ENCODE measurements at places on chromosomes 5 and 9.

DNA sequence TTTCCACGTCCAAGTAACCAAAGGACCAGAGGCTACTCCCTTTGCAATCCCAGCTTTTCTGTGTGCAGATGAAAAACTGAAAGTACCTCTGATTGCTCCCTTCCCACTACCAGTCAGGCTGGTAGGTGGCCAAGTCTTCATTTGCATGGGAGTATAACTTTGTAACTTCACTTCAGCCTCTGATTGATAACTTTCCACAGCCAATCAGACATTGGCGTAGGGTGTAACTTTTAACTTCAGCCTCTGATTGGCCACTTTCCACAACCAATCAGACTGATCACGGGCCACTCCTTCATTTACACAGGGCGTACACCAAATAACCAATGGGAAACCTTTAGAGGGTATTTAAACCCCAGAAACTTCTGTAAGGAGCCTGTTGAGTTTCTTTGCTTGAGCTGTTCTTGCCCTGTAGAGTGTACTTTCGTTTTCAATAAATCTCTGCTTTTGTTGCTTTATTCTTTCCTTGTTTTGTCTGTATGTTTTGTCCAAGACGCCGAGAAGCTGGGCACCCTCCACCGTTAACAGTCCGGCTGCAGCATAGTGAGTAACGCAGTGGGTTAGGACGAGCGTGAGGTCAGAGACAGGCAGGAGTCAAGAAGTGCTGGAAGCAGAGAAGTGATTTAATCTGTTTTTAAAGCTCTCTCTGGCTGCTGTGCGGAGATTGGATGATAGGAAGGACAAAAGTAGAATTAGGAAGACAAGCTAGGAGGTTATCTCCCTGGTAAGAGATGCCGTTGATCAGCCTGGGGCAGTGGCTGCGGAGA is 3.5 kb upstream of the EXOSC2 start:
- no peak for DNase-seq

DNA sequence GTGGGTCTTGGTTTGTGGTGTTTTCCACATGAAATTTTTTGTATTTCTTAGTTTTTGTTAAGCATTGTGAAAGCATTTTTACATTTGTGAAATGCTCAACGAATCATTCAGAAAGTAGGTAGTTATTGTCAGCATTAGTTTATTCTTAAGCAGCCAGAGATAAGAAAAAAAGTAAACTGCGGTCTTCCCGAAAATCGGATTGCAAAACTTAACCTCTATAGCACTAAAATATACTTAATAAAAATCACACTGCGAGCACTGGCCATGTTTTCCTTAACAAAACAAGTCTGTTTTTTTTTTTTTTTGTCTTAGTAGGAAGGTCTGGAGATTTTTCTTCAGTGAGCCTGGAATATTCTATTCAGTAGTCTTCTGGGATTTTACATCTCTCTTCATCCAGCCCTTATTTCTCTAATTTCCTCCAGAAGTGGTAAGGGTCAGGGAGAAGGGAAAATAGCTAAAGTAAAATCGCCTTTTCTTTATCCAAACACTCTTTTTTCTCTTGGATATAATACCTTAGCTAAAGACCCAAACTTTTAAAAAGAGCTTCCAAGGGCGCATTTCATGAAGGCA is 289.9 kb downstream of the DMAC1 start:
- DNase-seq: no peak

DNA sequence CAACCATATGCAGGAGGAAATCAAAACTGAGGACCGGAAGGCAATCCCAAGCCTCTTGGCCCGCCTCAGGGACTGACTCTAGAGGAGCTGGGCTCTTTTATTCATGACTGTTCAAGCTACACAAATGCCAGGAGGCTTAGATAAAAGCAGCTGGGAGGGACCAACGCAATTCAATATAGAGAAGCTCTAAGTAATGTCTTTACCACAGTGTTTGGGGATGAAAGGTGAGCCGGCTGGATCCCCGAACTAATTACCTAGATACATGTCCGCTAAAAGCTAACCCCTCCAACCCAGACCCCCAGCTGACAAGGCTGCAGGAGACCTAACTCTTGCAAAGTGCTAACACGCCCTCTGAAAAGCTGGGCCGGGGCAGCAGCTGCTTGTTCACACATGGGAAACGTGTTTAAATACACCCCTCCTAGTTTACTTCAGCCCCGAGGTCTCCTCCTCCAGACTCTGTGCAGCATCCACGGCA is 67.5 kb downstream of the TLE1 start:
- DNase-seq: no peak

DNA sequence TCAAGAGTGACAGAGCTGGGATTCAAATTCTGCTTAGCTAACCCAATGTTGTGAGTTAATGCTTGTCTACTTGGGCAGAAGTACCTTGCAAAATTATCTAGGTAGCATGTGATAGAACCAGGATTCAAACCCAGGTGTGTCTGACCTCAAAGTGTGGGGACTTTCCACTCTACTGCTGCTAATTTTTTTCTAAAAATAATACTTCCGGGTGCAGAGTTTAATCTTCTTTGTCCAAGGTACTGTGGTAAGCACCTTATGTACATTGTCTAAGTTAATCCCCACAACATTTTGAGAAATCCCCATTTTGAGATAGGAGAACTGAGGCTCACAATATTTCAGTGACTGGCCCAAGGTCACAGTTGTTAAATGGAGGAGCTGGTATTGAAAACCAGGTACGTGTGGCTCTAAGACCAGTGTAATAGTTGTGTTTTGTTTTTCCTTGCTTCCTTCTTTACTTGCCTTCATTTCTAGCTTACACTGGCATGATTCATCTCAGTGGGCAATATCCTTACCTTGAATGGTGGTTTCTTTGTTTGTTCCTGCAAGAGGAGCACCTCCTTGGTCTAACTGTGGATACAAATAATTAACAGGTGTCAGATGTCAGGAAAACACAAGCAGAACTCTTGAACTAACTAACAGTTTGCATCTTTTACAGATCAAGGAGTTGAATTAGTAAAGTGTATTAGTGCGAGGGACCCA is 7.5 kb downstream of the ALDOB start:
- DNase-seq: no peak

DNA sequence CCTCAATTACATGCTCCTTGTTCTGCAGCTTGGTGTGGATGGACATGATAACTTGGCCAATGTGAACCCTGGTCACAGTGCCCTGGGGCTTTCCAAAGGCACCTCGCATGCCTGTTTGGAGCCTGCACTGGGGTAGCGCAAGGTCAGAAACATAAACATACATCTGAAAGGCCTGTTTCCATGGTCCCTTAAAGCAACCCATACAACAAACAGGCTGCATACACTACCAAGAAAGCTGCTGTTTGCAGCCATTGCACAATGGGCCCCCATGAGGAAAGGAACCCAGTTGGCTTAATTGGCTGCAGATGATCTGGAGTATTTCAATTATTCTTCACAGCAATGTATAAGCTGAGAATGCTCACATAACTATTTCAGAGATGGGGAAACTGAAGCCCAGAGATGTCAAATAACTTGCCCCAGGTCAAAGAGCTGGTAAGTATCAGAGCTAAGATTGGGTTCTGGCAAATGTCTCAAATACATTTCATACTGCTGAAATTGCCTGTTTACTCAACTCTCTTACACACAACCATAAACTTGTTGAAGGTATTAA is 233.9 kb downstream of the ASTN2 start:
- DNase-seq: no peak

GRCh38 chr5:96742538-96742937 is 65.2 kb downstream of the ERAP1 start:
- no peak for DNase-seq

GRCh38 chr5:62489471-62489870 is 76.9 kb downstream of the IPO11 start:
- no peak for DNase-seq

DNA sequence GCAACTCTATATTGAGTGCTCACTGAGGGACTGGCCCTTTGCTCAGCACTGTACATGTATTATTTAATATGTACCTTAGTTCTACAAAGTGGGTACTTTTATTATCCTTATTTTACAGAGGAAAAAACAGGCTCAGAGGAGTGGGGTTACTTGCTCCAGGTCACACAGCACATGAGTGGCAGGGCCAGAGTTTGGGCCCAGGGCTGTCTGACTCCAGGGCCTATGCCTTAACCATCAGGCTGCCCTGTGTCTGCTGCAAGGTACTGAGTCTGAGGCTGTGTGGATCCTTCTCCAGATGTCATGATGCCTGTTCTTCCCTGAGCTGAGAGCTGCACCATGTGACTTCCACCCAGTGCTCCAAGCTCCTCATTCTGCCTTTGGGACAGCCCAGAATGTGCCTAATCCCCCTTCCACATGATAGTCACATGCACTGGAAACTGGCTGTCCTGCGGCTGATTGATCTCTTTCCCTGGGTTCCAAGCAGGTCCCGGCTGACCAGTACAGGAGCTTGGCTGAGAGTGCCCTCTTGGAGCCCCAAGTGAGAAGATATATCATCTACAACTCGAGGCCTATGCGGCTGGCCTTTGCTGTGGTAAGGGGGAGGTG is 15.4 kb downstream of the TMEM268 start:
- no peak for DNase-seq

GRCh38 chr9:23850242-23850689 is 24.2 kb upstream of the ELAVL2 start:
- no peak for DNase-seq

- DNase-seq: peak; percentile 20
Observed at GRCh38 chr9:20980832-20981455, 50.5 kb downstream of the HACD4 start.

DNA sequence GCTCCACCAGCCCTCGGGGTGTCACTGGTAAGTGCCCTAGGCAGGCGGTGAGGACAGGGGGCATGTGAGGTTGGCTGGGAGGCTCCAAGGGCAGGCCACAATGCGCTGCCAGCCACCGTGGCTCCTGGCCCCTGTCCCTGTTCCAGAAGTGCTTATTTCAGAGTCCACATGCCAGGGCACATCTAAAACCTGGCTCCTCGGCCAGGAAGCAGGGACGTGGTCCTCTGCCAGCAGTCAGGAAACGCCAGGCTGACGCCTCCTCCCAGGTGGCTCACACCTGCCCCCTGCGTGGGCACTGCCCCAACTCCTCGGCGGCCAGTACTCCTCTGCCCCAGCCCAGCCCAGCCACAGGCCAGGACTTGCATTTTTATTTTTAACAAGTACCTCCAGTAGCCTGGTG is 68.5 kb downstream of the SECISBP2 start:
- no peak for DNase-seq

GRCh38 chr9:110605565-110605964 is 26.0 kb upstream of the SVEP1 start:
- no peak for DNase-seq

GRCh38 chr9:107513464-107514100 is 24.0 kb upstream of the KLF4 start:
- DNase-seq: no peak

GRCh38 chr9:113530022-113530635 is 66.6 kb downstream of the RGS3 start:
- DNase-seq: no peak

DNA sequence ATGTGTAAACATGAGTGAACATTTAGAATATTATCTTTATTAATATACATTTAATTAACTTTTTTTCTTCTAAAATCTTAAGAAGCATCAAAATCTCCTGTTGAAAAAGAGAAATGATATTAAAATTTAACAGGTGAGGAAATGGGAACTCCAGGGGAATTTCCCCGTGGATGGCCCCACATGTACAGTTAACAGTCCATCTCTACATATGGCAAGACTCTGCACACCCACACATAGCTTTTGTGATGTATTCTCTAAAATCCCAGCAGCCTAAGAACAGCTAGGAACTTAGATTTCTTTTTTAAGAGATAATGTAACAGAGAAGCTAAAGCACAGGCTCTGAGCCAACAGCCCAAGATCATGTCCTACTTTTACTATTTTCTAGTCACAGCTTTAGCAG is 556.3 kb upstream of the RGMB start:
- DNase-seq: no peak

- DNase-seq: no peak
Observed at GRCh38 chr9:29348999-29349398, 1775.7 kb upstream of the C9orf72 start.

DNA sequence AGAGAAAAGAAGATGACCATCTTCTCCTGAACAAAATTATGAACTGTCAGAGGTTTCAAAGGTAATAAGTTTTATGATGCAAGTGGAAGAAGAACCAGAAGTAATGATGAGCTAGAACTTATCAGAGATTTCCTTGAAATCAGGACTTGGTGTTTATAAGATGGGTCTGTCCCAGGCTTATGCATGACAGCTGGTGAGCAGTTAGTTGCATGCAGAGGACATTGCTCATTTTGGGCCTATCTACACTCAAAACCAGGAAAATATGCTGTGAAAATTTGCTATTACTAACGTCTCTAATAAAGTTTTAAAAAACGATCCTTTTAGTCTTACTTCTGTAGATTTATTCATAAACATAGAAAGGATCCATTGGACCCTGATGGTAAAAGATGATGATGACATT is 6.6 kb upstream of the STC2 start:
- no peak for DNase-seq

GRCh38 chr9:134054891-134055811 is 12.7 kb downstream of the BRD3 start:
- no peak for DNase-seq

GRCh38 chr9:16368237-16369087 is 502.0 kb downstream of the BNC2 start:
- DNase-seq: no peak

GRCh38 chr9:116757030-116757429 is 69.9 kb downstream of the TRIM32 start:
- DNase-seq: peak; percentile 46

DNA sequence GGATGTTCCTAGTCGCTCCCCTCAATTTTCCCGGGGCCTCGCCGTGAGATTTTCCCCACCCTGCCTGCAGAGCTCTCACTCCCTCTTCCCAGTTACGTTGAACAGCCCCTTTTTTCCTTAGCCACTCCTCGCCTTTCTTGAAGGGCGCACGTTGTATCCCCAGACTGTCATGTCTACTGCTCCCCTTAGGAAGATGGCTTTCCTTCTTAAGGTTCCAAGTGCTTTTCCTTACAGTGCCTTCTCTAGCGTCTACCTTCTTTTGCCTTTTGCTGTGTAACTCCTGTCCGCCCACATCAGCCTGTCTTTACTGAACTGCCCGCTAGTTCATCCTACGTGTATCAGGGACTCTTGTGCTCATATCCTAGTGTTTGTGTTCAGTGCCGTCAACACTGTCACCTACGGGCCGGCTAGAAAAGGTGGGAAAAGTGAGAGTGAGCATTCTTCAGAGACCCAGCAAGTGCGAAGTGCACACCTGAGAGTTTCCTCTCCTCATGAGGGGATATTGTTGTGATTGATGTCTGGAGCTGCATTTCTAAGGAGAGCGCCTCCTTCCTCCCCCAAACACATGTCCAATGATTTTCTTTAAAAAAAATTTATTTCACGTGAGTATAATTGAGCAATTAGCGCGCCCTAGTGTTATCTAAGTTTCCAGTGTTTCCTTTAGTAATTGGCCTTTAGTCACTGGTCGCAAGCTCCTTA is 764 bp downstream of the CAMLG start:
- DNase-seq: peak; percentile 3

- DNase-seq: peak; percentile 9
Observed at GRCh38 chr9:76403352-76403751, 9.1 kb upstream of the RFK start.

GRCh38 chr9:130149654-130150286 is 22.4 kb upstream of the NCS1 start:
- DNase-seq: no peak
